Stimulated activated CD8-positive, alpha-beta memory T cell treated with anti-CD3 and anti-CD28 coated beads, Interleukin-2, amount 100 ng/mL, for 1 hour (primary cell): ENCODE measurements at places on chromosomes 7 and 10.
A peak's percentile ranks its signal among the peaks of the same experiment; 100 is the strongest.

- no peak for DNase-seq
These were observed 4.7 kb downstream of the EEPD1 start for GRCh38 chr7:36157527-36158320.

GRCh38 chr7:101816595-101817470 is 593 bp upstream of the CUX1 start:
- DNase-seq: no peak

- no peak for DNase-seq
These were observed 30.8 kb downstream of the VAX1 start for GRCh38 chr10:117107238-117107637.

DNA sequence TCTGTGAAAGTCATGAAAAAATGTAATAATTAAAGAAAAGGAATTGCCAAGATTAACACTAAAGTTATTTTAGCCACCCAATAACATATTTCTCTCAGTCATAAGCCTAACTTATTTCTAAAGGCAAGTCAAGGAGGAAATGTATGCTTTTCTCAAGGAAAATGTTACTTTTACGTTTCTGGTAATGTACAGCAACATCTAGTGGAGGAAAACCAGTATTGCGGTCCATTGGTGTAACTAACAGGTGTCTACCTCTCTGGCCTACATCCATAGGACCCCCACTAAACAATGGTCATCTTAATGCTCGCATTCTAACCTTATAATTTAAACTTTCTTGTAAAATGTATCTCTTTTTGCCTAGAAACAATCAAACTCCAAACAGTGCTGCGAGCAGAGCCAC is 437.5 kb downstream of the KIF20B start:
- no peak for DNase-seq

GRCh38 chr10:114174695-114175188 is 739 bp upstream of the CCDC186 start:
- no peak for DNase-seq

- peak; percentile 7 for DNase-seq
These were observed at the start of gene PTPRN2 for GRCh38 chr7:158587162-158588084. Gene PTPRN2 (minus strand): TSS chr7:158587823.

DNA sequence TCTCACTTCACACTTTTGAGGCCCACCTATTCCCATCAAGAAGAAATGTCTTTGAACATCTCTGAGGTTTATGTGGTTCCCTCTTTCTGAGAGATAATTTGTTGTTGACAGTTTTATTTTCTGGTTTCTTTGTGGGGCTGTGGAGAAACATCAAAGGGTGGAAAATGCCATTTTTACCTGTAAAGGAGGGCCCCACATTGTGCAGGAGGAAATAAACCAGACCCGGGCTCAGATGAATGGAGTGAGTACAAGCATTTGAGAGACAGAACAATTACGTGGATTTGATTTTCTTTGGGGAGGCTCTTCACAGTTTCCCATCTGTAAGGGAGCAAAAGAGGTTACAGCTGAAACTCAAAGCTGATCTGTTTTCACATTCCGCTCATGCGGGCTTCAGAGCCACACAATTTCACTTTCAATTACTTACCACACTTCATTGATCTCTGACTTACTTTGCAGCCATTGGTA is 29.8 kb downstream of the ITPRIP start:
- DNase-seq: no peak

DNA sequence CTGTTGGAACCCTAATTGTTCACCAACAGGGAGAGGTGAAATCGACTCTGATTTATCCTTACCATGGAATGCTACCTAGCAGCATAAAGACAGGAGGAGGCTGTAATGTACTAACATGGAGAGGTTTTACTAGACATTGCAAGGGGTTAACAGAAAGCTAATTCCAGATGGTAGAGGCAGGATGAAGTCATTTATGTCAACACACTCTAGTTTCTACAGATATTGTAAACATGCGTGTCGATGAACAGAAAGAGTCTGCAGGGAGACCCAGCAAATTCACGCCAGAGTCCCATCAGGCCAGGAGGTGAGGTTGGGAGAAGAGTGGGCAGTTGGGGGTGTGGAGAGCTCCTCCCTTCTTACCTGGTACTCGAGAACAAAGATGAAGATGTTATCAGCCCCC is 7.0 kb downstream of the NPC1L1 start:
- DNase-seq: no peak

GRCh38 chr7:84510505-84510904 is 315.9 kb upstream of the SEMA3A start:
- no peak for DNase-seq

GRCh38 chr10:120406376-120406775 is 50.7 kb upstream of the PLPP4 start:
- no peak for DNase-seq

DNA sequence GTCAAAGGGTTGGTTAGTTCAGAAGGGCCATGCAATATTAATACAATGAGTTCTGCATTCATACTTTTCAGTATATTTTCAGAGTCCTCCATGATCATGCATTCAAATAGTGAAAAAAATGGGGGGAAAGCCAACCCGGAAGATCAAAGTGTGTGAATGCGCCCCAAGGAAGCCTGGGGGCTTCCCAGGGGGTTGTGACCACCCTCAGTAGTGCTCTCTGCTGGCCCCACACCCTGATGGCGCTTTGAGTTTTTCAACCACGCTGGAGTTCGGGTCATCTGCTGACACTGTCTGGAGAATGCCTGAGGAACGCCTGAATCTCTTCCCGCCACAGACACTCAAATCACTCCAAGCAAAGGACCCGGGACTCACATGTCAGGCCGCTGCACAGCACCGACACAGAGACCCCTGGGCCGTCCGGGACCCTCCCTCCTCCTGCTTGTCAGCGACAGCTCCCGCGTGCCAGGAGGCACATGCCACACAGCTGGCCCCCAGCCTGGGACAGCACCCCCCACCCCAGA is 1.0 kb downstream of the TNS3 start:
- no peak for DNase-seq

DNA sequence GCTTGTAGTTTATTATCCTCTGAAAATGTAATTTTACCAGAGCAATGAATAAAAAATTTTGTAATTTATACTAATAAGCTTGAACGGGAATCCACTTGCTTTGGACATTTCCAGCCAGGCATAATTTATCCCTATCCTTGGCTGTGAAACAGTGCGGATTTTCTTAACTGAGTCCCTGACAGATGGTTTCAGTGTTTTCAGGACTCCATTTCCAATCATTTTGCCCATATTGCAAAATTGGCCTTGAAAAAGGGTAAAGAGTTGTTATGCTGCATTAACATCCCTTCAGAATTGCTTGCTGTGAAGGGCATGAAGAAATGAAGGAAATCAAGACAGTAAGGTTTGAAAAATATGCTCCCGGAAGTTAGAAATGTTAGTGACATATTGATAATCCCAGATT is 57.7 kb downstream of the NXPH1 start:
- DNase-seq: no peak

- no peak for DNase-seq
These were observed 74.2 kb downstream of the WAPL start for GRCh38 chr10:86447432-86447831.

DNA sequence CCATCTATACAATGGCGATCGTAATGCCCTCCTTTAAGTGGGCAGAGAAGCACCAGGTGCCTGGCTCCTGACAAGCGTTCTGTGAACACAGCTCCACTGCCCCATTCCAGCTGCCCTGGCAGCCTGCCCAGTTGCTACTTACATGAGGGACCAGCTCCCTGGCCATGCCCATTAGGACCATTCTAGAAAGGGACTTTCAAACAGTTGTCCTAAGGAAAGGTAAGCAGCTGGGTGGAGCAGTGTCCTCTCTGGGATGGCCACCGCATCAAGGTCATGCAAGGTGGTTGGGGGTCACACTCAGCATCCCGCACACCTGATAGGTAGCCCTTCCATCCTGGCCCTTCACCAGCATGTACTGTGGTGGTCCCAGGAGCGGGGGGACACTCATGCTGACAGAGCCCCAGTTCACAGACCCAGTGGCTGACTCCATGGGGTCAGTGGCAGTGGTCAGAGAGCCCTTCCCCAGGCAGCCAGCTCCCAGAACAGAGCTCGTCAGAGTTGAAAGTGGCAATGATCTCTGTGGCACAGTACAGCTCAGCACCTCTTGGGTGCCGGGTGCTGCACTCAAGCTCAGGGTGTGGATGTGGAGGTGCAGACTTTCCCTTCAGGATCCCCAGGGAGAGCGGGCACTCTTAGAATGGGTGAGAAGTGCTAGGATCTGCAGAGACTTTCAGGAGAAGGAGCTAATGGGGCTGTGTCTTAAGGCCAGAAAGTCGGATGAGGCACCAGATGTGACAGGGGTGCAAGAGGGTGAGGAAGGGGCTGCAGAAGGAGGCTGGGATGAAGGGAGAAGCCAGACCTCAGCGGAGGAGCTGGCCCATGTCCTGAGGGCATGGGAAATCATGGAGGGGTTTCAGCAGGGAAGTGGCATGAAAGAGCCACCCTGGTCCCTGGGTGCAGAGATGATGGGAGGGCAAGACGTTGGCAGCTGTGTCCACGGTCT is 10.9 kb downstream of the MMRN2 start:
- DNase-seq: no peak

- no peak for DNase-seq
These were observed 91.5 kb downstream of the RTKN2 start for GRCh38 chr10:62177111-62177510.

- DNase-seq: no peak
These were observed 753.8 kb downstream of the AUTS2 start for GRCh38 chr7:70352088-70352487.

DNA sequence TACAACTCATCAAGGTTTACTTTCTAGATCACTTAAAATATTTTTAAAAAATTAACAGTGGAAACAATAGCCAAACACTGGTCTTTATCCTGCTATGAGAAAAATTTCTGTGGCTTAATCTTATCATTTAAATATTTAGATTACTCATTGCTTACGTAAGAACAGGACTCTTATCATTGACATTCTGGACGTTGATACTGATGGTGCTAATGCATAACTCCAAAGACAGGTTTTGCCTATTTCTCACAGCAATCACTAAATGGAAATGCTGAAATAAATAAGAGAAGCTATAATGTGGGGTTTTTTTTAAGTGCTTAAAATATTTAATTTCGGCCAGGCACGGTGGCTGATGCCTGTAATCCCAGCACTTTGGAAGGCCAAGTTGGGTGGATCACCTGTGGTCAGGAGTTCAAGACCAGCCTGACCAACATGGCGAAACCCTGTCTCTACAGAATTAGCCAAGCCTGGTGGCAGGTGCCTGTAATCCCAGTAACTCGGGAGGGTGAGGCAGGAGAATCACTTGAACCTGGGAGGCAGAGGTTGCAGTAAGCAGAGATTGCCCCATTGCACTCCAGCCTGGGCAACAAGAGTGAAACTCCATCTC is 195.0 kb downstream of the HGF start:
- DNase-seq: no peak

- DNase-seq: no peak
These were observed 22.1 kb downstream of the HNRNPA2B1 start for GRCh38 chr7:26178272-26178960.

DNA sequence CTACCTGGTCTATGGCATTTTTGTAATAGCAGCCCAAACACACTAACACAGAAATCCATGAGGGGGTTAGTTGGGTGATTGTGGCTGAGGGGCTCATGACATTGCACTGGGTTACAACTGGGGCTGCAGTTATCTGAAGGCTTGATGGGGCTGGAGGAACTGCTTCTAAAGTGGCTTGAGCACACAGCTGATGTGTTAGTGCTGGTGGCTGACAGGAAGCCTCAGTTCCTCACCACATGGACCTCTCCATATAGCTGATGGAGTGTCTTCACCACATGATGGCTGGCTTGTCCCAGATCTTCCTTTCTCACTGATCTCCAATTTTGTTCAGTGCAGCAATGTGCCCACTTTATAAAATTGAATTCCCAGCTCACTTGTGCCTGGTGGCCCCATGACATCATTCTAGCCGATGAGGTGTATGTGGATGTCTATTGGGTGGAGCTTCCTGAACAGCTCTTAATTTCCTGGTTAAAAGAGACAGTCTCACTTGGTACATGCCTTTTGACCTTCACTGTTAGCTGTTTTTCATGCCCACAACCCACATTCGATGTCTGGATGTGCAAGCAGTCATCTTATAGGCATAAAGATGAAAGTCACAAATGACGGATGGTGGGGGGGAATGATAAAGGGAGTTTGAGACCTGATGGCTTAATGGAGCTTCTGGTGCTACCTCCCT is 166.9 kb upstream of the BMPER start:
- DNase-seq: no peak

DNA sequence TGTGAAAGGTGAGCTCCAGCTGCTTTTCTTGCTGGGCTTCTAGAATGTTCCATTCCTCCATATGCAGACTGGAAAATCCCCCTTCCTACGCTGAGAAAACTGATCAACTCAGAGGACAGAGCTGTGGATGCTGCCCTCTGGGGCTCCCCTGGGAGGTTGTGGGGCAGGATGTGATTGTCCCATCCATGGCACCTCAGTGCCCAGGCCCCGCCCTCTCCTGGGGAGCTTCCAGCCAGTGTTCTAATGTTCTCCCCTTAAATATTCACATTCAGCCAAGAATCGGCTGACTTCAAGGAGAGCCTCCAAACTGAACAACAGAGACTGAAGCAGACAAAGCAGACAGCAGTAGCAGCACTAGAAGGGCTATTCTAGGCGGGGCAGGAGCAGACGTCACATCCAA is 55.0 kb downstream of the RAMP3 start:
- no peak for DNase-seq

DNA sequence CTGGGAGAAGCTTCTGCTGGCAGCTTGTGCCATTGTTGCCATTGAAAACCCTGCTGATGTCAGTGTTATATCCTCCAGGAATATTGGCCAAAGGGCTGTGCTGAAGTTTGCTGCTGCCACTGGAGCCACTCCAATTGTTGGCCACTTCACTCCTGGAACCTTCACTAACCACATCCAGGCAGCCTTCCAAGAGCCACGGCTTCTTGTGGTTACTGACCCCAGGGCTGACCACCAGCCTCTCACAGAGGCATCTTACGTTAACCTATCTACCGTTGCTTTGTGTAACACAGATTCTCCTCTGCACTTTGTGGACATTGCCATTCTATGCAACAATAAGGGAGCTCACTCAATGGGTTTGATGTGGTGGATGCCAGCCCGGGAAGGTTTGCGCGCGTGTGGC is 220.7 kb downstream of the ADK start:
- no peak for DNase-seq

DNA sequence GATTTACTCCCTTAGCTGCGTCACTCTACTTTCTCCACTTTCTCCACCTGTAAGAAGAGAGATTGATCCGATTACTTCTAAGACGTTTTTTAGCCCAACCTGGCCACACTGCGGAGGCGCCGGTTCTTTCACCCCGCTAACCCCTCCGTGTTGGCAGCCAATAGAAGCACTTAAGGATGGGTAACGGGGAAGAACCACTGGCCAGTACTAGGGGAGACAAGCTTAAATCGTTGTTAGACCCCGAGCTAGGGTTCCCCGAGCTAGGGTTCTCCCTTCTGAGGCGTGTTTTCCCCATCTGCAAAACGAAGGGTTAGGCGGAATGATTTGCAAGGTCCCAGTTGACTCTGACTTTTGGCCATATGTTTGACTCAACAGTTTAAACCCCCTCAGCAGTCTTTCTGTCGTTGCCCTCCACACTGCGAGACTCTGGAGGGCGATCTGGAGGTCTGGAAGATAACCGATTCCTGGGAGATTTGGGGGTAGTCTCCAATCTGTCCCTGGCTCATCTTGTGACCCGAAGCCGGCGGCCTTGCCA is 644 bp downstream of the UMAD1 start:
- no peak for DNase-seq
